H9 (cell line): ENCODE measurements at places on chromosomes 7 and 10.

GRCh38 chr7:156661637-156662036, 21.1 kb downstream of the RNF32 start:
- no peak for DNase-seq

GRCh38 chr10:101655570-101655969, 39.4 kb downstream of the FBXW4 start:
- no peak for DNase-seq

DNA sequence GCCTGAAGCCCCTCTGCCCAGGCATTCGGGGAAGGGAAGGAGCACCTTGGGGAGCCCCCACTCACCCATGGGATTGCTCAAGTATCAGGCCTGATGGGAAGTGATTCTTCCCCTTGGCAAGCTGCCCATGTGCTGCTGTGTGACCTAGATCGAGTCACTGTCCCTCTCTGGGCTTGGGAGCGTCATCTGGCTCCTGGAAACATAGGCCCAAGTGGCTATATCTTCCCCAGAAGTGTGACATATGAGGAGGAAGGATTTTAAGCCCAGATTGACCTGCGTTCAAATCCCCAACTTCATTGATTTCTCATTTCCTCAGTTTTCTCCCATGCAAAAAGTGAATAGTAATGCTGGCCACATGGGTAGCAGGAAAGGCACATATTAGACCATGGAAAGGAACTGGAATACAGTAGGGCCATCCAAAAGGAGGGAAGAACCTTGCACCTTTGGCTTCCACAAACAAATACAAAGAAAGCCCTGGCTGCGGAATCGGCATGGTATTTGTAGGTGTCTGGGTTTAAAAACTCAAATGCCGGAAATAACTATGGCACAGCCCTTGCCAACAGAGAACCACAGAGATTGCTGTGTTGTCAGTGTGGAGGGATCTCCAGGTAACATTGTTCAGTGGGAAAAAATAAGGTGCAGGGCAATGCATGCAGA, 169.5 kb upstream of the ZMIZ1 start:
- no peak for DNase-seq

GRCh38 chr7:106326594-106327537, 42.1 kb upstream of the NAMPT start:
- DNase-seq = no peak

DNA sequence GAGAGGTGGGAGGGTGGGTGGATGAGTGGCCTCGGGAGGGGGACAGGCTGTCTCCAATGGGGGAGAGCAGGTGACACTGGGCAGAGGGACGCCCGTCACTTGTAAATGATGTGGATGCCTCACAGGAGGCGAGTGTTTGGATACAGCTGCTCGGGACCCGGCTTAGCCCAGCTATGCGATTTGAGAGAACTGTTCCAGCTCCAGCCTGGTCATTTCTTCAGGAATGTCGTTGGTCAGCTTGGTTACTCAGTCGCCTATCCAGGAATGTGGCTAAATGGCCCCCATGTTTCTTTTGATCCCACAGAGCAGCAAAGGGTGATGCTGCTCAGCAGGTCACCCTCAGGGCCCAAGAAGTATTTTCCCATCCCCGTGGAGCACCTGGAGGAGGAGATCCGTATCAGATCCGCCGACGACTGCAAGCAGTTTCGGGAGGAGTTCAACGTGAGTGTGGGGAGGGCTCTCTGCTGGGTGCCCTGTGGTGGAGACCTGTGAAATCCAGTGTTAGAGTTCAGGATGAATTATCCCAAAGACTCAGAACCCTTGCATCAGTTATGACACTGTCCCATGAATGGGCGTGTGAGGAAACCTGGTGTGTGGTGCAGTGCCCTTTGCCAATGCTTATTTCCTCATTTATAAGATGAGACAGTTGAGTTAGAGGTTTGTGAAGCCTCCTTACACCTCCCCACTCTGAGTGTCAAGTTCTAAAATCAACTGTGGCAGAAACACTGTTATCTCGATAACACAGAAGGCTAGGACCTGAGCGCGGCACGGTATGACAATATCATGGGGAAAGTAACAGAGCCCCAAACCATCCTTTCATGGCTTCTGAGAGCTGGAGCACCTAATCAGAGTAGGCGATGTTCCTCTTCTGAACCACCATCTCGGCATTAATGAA, 76.8 kb downstream of the MKI67 start:
- DNase-seq = no peak

GRCh38 chr7:103944230-103944900, 45.1 kb downstream of the RELN start:
- no peak for DNase-seq

DNA sequence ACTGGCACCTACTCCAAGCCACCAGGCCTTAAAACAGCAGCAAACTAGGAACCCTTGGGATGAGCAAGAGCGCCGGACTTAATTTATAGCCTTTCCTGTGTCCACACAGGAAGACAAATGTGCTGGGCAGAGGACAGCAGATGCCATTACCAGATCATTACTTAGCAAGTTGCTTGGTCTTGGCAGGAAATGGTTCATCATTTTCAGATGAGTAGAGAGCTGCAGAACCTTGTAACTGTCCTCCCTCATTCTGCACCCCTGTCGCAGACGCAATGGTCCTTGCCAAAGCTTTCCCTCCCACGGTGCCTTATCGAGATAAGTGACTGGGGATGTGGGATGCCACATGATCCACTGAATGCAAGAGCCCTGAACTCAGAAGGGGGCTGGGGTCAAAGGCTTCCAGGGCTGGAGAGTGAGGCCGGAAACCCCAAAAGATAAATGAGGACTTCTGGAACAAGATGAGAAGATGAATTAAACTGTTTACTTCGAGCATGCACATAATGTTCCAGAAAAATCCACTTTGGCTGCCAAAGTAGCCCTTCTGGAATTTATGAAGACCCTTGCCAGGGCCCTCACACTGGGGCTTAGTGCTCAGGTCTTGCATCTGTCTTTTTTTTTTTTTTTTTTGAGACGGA, 145.6 kb upstream of the ZNF32 start:
- DNase-seq = no peak

- DNase-seq = no peak
These were observed 14.0 kb upstream of the GTPBP4 start for GRCh38 chr10:974038-974784.

DNA sequence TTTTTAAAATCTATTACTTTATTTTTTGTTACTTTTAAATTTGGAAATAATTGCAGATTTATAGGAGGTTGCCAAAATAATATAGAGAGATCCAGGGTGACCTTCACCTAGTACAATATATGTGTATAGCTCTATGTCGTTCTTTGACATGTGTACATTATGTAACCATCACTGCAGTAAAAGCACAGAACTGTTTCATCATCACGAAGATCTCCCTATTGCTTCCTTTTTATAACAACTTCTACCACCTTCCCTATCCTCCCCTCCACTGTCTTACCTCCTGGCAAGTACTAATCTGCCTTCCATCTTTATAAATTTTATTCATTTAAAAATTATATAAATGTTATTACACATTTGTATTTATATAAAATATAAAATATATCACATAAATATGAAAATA, 251.0 kb downstream of the AUTS2 start:
- DNase-seq = no peak

DNA sequence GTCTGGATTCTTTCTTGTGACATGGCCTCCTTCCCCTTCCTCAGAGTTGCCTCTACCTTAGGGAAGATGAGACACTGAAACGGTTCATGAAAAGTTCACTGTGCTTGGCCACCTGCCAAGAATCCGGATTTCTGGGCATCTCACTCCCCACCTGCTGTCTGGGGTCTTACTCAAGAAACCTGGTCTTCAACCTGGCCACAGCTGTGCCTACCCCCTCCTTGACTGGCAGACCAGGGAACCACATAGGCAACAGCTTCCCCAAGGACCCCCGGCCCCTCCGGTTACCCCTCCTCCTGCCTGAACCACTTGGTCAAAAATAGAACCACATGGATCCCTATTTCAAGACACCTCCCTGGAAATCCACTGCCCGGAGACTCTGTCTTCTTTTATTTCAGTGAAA, 58.7 kb upstream of the NANOS1 start:
- DNase-seq = no peak

DNA sequence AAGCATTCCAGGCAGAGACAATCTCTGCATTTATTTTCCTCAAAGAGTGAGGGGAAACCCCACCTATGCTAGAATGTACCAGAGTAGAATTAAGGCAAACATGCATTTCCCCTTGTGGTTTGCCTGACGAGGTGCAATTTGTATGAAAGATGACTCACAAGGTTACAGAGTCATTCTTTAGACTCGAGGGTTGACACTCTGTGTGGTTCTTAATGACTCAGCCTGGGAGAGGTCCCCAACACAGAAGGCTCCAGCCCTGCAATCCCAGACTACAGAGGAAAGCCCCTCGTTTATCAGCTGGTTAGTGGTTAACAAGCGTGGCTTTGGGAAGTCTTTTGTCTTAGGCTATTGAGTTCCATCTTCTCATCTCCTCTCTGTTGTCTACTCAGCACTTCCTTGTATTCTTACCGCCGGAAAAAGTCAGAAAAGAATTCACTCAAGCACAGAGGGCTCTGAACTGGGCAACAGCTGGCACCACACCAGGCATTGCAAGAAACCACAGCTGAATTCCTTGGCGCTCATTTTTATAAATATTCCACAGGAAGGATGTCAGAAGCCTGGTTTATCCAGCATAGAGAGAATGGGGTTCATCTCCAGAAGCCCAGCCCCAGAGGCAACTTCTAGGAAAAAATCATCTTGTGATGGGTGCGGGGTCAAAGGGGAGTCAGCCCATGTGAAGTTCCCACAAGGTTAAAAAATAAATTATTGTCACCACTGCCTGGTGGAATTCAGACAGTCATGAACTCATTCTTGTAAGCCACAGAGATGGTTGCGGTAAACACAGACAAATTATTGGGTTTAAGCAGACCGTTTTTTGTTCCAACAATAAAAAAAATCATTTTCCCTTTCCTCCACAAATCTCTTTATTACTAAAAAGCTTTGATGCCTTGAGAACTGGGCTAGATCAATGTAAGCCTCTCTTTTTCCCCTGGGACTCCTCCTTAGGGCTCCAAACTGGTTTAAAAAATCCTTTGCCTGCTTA, 24.5 kb upstream of the SVIL start:
- DNase-seq = no peak

GRCh38 chr7:156754201-156754600, 113.6 kb downstream of the RNF32 start:
- no peak for DNase-seq

DNA sequence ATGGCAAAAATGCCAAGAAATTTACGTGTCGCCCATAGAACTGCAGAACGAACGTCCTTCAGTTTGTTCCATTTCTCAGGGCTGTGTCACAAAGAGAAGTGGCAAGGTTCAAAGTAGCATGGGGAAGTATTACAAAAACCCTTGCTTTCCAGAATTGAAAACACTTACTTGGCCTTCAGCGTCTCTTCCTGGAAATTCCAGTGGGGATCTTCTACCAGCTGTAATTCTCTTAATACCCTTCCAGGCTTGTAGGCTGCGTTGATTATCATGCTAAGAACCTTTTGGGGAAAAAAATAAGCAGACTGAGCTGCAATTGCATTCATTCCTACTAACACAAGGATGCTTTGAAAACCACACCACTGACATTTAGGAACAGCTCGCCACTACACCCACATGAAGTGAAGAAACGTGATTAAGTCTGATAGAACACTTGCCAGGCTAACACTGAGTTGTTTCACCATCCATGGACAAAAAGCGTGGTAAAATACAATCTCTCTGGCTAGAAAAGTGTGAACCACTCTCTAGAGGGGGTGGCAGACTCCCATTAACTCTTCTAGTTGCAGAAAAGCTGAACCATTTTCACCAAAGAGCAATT, 222.3 kb downstream of the SFMBT2 start:
- no peak for DNase-seq

- no peak for DNase-seq
These were observed 1054.9 kb upstream of the C7orf33 start for GRCh38 chr7:147535701-147536111.

DNA sequence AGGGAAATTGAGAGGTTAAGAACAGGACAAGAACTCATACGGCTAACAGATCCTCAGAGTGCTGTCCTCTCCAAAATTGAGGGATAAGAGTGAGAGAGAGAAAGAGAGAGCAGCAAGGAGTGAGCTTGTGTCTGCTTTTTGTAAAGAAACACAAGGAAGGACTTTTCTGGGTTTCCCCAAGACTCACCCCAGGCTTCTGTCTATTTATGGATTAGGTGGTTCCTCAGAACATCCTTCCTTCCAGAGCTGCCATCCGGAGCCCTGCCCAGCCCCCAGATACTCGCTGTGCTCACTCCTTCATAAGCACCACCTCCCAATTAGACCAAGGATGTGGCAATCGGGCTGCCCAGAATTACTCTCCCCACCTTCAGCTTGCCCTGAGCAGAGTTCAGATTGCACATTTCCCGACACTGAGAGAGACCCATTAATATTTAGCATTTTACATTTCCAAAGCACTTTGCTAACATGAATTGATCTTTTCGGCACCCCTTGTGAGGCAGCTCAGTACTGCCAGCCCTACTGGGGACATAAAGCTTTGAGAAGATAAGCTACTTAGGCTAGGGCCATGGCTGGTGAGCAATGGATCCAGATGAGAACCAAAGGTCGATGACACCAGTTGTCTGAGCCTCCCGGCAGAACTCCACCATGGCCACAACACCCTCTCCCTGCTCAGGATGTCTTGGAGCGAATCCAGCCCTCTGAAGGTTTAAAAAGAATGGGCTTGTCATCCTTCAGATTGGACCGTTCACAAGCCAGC, 19.2 kb upstream of the R3HCC1L start:
- no peak for DNase-seq

- no peak for DNase-seq
These were observed 25.4 kb upstream of the LYZL1 start for GRCh38 chr10:29263506-29263905.
